ENCODE measurements at places on chromosomes 12 and 14.

- DNase-seq, result peak; percentile 36
These were observed 6.2 kb upstream of the SLC15A4 start for GRCh38 chr12:128829861-128830504.

- no peak for DNase-seq
These were observed 105.4 kb downstream of the TTC8 start for GRCh38 chr14:88929656-88930436.

- no peak for DNase-seq
These were observed 122.5 kb downstream of the KTN1 start for GRCh38 chr14:55702511-55702910.

- no peak for DNase-seq
These were observed 127.9 kb upstream of the DYRK2 start for GRCh38 chr12:67520606-67521005.

GRCh38 chr14:76203086-76204001, 51.6 kb downstream of the GPATCH2L start:
- DNase-seq, result no peak

GRCh38 chr12:54959291-54960018, 25.1 kb downstream of the TESPA1 start:
- DNase-seq, result no peak

DNA sequence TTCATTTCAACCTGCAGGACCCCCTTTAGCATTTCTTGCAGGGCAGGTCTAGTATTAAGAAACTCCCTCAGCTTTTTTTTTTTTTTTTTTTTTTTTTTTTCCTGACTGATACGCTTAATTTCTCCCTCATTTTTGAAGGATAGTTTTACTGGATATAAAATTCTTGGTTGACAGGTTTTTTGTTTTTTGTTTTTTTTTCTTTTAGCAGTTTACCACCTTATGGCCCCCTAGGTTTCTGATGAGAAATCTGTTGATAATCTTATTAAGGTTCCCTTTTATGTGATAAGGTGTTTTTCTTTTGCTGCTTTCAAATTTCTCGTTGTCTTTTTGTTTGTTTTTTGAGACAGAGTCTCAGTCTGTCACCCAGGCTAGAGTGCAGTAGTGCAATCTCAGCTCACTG, 66.5 kb downstream of the BORCS5 start:
- no peak for DNase-seq

DNA sequence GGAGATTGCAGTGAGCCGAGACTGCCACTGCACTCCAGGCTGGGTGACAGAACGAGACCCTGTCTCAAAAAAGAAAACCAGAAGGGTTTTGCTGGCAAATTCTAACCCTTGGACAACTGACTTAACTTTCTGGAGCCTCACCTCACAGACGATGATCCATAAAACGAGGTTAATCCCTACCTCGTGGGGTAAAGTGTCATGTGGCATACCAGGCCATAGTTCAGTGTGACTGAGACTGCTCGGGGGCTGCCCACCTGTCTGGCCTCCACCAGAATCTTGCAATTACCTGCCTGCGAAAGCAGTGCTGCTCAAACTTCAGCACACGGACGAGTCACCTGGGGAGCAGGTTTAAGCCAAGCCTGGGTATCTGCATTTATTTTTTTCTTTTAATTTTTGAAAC, 26.8 kb downstream of the P2RX4 start:
- DNase-seq, result no peak
